Fibroblast of gingiva (primary cell): ENCODE measurements at places on chromosomes 5 and 9.

DNA sequence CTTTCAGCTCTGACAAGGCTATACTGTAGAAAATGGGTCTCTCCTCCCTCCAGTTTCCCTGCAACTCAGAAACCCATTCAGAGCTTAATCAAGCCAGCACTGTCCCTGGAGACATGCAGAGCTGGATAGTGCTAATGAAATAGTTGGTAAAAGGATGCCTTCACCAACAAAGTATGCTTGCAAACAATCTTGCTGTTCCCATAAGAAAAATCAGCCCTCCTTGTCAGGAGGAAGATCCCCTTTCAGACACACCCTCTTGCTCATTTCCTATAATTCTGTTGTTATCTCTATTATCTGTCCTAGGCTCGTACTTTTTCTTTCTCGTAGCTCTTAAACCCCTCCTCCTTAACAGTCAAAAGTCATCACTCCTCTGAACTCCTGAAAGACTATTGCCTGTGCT is 9.9 kb upstream of the OSMR start:
- DNase-seq = peak; percentile 65

GRCh38 chr5:97098922-97099321 is 43.5 kb downstream of the LIX1 start:
- DNase-seq = no peak

- DNase-seq = no peak
Measured at GRCh38 chr5:66869347-66869746, 273.2 kb downstream of the MAST4 start.

DNA sequence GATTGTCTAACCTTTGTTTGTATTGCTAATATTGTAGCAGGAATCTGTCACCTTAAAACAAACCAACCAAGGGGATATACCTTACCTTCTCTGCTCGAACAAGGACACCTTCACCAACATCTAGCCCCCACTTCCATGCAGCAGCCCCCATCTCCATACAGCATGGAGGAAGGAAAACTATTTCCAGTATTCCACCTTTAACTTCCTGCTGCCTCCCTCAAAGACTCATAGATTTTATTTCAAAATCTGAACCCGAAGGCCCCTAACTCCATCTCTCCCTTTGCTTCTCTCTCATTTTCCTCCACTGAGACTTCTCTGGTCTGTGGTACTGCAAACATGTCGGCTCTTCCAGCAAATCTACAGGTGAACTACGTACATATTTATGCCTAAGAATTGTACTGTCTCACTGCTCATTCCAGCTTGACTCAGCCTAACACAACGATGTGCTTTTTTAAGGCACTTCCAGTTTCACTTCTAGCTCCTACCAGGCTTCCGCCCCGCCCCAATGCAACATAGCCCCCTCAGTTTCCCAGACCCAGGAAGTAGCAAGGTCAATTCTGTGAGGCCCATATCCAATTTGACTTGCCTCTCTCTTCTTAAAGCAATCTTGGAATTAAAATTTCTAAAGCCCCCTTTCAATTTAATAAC is 70.7 kb upstream of the RNF38 start:
- peak; percentile 65 for DNase-seq

- peak; percentile 48 for DNase-seq
Measured at GRCh38 chr5:99000876-99001275, 72.1 kb upstream of the CHD1 start.

DNA sequence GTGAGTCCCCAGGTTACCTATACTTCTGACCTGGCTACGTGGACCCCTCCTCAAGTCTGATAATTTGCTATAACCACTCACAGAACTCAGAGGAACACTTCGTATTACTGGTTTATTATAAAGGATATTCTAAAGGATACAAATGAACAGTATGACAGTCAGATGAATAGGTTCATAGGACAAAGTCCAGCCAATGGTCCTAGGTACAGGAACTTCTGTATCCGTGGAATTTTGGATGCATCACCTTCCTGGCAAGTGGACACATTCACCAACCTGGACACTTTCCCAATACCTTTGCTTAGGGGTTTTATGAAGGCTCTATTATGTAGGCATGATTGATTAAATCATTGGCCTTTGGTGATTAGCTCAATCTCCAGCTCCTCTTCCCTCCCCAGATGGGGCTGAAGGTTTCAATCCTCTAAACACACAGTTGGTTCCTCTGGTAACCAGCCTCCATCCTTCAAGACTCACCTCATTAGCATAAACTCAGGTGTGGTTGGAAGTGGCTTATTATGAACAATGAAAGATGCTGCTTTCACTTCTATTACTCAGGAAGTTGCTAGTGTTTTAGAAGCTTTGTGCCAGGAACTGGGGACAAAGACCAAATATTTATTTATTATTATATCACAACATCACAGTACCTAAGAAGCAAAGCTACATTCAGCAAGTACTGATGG is 149.6 kb upstream of the ELL2 start:
- no peak for DNase-seq

- no peak for DNase-seq
Measured at GRCh38 chr5:53463909-53464621, 16.4 kb upstream of the FST start.

DNA sequence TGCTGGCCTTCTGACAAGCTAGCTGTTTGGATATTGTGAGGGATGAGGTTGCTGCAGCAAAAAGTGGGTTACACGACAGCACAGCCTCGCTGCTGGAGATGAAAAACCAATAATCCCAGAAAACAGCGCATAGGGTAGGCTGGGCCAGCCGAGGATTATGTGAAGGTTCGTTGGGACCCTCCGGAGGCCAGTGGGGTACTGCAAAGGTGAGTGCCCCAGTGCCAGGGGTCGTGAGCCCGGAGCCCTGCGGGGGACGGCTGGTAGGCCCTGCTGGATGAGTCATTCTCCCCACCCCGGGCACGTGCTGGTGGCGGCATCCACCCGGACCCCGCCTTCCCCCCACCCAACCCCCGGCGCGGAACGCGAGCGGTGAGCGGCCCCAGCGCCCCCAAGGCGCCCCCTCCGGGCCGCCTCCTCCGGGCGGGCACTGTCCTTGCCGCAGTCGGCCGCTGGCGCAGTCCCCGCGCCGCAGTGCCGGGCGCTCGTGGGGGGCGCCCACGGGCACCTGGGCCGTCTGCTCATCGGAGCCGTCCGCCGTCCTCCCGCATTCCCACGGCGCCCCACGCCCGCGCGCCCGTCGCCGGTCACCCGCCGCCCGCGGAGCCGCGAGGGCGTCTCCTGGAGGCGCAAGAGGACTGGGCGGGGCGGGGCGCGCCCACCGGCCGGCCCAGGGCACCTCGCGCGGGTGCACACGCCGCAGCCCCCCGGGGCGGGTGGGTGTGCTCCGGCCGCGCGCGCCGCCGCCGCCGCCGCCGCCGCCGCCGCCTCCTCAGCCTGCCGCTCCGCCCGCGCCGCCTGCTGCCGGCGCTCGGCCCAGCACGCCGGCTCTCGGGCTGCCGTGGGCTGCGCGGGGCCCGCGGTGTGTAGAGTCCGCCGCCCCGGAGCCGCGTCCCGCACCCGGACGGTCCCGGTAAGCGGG is at the start of gene PHF24:
Gene PHF24 (plus strand): TSS at position 794 of the 919 bp plus-strand sequence. CDS start 13,014 bp downstream, outside the sequence.
- no peak for DNase-seq

- DNase-seq = no peak
Measured at GRCh38 chr9:113919871-113920270, 43.8 kb downstream of the ZNF618 start.

GRCh38 chr5:68849103-68849502 is 244.7 kb upstream of the SLC30A5 start:
- no peak for DNase-seq

- no peak for DNase-seq
Measured at GRCh38 chr5:77847814-77848290, 71.7 kb upstream of the TBCA start.

- DNase-seq = peak; percentile 47
Measured at GRCh38 chr9:118961857-118962256, 407.4 kb downstream of the BRINP1 start.

DNA sequence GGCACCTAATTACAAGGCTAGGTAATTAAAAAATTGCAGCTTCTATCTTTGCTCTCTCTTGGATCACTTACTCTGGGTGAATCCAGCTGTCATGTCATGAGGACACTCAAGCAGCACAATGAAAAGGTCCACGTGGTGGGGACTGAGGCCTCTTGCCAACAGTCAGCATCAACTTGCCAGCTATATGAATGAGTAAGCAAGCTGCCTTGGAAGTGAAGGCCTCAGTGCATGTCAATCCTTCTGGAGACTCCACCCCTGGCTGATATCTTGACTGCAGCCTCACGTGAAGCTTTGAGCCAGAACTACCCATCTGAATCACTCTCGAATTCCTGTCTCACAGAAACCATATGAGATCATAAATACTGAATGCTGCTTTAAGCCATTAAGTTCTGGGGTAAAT is 140.5 kb downstream of the SNX18 start:
- peak; percentile 66 for DNase-seq

DNA sequence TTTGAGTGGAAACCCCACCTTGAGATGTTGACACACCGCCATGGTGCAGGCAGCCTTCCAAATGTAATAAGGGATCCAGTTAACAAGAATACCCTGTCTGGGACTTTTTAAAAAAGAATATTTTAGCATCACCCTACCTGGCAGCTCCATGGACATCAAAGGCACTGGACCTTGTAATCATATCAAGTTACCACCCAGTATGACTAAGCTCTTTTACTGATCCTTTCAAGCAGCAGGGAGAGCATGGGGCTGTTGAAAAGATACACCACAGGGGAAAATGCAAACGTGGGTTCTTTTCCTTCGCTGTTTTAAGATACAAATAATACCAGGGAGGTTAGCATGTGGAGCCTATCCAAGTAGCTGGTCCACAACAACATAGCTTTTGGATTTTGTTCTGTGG is 211.2 kb downstream of the SAXO1 start:
- no peak for DNase-seq

GRCh38 chr9:137748741-137749140 is 128.8 kb upstream of the CACNA1B start:
- no peak for DNase-seq

DNA sequence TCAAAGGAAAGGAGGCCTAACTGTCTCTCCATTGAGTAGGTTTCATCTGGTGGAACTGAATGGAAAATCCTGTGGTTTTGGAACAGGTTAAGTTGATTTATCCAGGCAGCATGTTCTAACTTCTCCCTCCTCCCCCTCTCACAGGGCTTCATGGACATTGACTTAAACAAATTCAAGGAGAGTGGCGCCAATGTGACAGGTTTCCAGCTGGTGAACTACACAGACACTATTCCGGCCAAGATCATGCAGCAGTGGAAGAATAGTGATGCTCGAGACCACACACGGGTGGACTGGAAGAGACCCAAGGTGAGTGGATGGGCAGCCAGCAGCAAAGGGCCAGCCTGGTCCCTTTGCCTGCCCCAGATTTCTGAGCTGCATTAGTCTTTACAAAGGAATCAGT is 183.9 kb downstream of the GRIA1 start:
- no peak for DNase-seq

GRCh38 chr9:113614843-113615648 is 151.5 kb downstream of the RGS3 start:
- DNase-seq = peak; percentile 93

DNA sequence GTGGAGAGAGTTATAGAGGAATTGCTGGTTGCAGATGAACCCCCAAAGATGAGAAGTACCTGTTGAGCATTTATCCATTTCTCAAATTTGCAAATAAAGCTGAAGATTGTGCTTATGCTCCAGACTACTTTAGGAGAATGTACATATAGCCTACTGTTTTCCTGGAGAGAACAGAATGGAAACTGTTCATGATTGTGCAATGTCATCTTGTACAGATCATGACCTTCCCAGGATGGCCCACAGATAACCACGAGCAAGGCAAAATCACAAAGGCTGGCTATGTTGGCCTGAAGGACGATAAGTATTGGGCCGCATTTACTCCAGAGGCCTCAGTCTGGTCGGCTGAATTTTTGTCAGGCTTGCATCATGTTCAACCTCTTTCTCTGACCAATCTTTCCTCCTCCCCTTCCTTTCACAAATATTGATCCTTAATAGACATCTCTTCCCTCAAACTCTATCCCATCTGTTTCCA is 28.5 kb upstream of the RICTOR start:
- peak; percentile 21 for DNase-seq

DNA sequence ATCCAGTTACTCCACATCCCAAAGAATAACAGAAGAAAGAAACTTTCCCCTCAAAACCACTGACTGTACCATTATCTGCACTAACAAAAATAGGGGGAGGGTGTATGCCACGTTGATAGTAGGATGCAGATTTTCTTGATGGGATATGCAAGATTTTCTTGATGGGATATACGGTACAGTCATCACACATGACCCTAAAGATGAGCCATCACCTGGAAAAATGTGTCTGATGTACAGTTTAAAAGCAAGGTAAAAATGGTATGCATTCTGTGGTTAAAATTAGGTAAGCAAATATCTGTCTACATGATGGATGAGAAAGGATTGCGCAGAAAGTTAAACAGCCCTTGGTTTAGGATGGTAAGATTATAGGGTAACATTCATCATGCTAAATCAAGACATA is 8.6 kb downstream of the COL23A1 start:
- no peak for DNase-seq

GRCh38 chr5:116419258-116419657 is 155.4 kb downstream of the SEMA6A start:
- DNase-seq = no peak

DNA sequence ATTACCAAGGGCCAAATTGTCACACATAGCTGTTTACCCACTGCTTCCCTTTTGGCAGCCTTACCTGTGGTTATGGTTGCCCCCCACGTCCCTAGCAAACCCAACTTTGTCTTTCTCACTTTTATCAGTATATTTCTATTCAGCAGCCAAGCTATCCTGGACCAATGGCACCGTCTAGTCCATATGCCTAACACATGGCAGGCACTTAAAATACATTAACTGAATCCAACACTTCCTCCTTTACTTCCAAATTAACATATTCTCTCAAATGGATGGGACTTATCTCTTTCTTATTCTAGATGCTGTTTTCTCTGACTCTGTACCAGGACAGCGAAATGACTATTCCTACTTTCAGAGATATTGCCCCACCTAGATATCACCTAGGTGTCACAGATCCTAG is 50.9 kb upstream of the SLC44A1 start:
- no peak for DNase-seq

GRCh38 chr5:124410539-124411488 is 335.6 kb downstream of the ZNF608 start:
- DNase-seq = peak; percentile 22

- no peak for DNase-seq
Measured at GRCh38 chr9:27888661-27889295, 315.5 kb upstream of the C9orf72 start.

GRCh38 chr5:148875205-148875875 is 48.9 kb downstream of the ADRB2 start:
- DNase-seq = no peak

DNA sequence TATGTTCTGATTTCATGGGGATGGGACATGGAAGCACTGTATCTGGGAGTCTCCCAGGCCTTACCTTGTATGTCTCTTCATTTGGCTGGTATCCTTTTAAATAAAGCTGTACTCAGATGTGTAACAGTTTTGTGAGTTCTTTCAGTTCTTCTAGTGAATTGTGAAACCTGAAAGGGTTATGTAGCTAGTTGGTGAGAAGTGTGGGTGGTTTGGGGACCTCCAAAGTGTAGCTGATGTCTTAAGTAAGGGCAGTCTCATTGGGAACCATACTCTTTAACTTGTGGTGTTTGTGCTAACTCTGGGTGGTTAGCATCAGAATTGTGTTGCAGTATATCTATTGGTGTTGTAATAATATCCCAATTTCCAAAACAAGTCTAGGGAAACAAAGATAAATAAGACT is 166.9 kb upstream of the CCNH start:
- DNase-seq = no peak

- peak; percentile 77 for DNase-seq
Measured at GRCh38 chr5:180339583-180340183, 13.5 kb downstream of the GFPT2 start.
